ENCODE measurements at places on chromosomes 4 and X.

DNA sequence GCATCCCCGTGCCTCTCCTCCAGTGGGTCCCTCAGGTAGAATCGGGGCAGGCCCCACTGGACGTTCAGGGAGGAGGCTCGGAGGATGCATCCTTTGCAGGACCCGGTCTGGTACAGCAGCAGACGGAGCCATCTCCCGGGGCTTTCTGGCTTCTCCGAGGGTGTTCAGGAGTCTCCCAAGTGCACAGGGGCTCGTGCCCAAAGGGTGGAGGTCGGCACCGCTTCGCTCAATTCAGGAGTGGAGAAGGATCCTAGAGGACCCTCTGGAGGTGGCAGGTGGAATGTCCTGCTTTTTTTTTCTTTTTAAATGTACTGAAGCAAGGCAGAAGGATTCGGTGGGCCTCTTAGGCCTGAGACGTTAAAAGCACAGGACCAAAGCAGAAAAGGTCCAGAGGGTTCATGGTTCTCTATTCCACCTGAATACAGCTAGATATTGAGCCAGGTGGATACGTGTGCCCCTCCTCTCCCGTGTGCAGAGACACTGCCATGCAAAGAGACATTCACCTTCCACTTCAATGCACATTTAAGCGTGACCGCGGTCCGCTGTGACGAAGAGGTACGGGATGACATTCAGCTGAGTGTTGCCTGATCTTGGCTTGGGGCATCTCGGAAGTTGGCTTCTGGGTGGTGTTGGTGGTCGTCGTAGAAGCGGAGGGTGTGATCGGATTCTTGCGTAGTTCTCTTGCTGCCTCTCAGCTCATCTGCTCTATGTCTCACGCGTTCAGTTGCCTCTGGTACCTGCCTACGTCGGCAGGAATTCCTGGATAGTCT, 281.2 kb upstream of the AGTR2 start:
- no peak for DNase-seq

DNA sequence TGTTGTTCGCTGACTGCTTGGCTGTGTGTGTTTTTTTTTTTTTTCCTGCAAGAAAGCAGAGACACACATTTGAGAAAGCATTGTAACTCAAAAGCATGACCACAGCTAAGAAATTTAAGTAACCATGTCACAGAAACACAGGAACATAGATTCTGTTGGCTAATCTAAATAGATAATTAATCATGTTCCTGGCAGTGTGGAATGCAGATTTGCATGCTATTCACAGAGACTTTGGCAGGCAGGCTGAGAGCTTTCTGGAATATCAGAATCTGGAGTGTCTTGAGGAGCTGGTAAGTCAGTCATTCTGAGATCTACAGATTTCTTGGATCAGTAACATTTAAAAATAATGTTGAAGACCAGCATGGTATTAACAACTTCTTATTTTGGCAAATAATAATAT, 33.2 kb upstream of the SMS start:
- no peak for DNase-seq

DNA sequence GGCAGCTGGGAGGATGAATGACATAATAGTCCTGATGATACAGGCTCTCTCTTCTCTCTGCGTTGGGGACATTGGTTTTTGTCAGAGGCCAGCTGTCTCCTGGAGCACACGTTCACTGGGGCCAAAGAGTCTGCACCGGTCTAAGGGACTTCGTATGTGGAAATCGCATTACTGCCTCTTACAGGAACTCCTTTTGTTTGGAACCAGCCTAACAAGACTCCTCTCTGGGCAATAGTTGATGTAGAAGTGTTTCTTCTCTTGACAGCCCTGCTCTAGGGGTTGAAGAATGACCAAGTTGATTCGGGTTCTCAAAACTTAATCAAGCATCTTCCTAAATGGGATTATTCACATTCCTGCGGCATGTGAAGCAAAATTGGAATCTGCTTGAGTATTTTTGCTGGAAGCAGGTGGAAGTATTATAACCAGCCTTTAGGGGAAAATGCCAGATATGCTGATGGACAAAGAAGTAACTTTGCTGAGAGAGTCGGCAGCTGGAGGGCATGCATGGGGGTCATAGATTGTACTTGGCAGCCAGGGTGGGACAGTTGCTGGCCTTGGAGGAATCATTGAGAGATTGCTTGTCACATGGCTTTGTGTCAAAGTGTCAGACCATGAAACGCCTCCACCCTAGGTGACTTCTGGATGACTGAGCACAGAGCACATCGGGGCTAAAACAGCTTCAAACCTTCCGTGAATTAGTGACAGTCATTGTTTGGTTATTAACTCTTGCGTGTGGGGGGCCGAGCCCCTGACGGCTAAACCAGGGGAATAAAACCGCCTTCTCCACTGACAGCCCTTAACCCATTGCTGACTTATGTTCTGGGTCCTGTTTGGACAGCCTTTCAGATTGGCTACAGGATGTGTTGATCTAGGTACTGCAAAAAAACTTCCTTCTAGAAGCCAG, 34.4 kb upstream of the SLC34A2 start:
- no peak for DNase-seq

- no peak for DNase-seq
Measured at GRCh38 chrX:106170318-106170717, 2.2 kb downstream of the PWWP3B start.

GRCh38 chrX:4936315-4936714, 1222.9 kb upstream of the PRKX start:
- no peak for DNase-seq

Data from cortex of kidney (tissue), 1 donor.